Kidney glomerular epithelial cell (primary cell): ENCODE measurements at places on chromosomes 12 and 14.
A peak's percentile ranks its signal among the peaks of the same experiment; 100 is the strongest.

DNA sequence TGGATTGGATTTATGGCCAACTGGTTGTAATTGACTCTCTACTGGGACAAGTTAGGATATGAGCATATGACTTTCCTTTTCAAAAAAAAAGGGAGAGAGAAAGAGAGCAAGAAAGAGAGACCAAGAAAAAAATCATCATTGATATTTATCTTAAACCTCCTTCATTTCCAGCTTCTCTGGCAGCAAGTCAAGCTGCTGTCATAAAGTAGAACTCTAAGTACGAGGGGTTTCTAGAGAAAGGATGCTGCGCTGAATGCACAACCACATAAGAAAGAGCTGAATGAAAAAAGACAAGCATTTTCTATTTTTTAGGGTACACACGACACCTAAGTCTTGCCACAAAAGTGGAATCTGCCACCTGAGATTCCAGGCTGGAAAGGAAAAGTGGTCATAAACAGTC is 182.6 kb downstream of the SLC25A21 start:
- DNase-seq, result no peak

- DNase-seq, result peak; percentile 38
These were observed 40.8 kb upstream of the POC1B start for GRCh38 chr12:89566615-89567014.

DNA sequence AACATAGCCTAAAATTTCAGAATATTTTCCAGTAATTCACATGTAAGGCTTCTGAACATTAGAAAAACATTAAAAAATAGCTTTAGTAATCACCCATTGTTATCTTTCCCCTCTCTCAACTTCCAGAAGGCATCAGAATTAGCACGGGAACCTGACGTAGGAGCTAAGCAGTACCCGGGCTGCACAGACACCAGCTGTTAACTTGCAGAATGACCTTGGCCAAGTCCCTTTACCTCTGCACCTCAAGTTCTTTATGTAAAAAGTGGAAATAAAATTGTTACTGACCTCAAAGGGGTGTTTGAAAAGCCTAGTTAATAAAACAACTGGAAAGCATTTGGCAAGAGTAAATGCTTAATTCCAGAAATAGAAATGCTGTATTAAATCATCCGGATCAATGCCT is 7.2 kb downstream of the TPH2 start:
- no peak for DNase-seq

- DNase-seq, result no peak
These were observed 519.8 kb upstream of the TMPO start for GRCh38 chr12:97995559-97995958.

- peak; percentile 69 for DNase-seq
These were observed 187.7 kb downstream of the GALC start for GRCh38 chr14:87805315-87805723.

DNA sequence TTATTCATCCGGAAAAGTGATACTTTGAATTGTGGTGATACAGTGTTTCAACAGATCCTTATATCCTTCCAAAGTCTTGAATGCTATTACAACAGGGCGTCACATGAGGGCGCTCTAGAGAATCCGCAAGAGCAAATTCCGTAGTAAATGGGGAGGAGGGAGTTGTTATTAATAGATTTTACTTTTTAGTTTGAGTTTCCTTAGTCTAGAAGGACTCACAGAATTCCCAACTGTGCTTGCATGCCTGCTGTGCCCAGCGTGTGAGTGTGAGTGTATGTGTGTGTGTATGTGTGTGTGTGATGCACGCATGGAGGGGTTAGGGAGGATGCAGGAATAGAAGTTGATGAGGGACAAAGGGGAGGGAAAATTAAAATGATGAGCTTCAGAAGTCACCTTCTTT is 375.3 kb downstream of the C12orf75 start:
- peak; percentile 35 for DNase-seq

DNA sequence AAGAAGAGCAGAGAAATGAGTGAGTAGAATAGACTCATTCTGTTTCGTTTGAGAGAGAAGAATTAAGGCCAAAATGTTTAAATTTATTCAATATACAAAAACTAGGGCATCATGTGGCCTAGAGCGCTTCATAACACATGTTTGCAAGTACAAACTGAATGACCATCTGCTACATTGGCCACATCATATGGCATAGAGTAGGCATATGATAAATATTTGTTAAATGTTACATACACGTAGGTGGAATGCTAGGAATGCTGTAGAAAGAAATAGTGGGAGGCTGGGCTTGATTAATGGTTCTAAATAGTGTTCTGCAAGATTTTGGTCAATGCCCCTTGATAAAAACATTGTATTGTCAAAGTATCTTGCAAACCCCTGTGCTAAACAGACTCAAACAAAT is 10.8 kb downstream of the MGP start:
- DNase-seq, result no peak

- DNase-seq, result no peak
These were observed 299.3 kb downstream of the BCAT1 start for GRCh38 chr12:24649634-24650033.

- no peak for DNase-seq
These were observed 12.8 kb upstream of the RILPL1 start for GRCh38 chr12:123546281-123546680.

DNA sequence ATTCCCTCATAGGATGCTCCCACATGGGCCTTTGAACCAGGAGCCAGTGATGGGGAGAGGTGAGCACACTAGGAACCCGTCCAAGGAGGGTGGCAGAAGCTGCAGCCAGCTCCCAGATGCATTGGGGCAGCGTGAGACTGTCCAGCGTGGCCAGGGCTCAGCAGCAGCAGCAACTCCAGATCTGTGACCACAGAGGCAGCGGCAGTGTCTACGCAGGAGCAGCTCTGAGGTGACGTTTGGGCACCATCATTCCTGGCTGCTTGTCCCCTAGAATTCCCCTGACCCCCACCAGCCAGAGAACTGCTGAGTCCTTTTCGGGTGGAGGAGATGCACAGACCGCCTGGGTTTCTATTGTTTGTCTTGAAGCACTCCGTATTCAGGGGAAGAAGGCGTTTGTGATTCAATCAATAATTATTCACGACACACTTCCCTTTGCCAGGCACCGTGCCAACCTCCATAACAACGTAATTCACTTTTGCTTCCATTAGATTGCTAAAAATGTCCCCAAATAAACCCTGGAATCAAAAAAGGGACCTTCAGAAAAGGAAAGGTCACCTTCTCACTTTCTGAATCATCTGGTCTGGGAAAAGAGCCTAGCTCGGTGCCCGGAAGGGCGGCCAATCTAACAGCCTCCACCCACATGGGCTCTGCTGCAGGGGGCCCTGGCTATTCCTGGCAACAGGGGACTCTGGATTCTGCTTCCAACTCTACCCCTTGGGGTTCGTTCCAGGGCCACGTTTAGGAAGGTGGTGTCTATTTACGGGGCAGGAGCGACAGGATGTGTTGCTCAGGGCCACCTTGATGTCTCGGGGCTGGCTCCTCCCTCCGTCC is 11.4 kb upstream of the BDKRB2 start:
- DNase-seq, result no peak

DNA sequence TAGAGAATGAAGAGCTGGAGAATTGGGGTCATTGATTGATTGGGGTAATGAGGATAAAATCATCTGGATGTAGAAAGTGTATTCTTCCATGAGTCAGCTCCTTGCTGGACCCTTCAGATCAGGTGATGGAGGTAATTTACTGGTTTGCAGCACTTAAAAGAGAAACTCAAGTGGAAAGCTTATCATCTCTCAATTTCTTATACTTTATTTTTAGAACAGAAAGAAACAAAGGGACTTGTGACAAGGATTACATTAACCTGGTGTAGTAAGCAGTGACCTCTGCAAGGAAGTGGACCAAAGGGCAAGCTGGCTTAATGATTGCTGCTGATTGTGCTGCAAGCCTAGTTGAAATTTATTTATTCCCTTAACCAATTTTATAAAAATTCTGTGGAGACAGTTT is 405.0 kb downstream of the TRHDE start:
- no peak for DNase-seq

GRCh38 chr14:67270145-67270753 is 29.0 kb downstream of the PALS1 start:
- no peak for DNase-seq

DNA sequence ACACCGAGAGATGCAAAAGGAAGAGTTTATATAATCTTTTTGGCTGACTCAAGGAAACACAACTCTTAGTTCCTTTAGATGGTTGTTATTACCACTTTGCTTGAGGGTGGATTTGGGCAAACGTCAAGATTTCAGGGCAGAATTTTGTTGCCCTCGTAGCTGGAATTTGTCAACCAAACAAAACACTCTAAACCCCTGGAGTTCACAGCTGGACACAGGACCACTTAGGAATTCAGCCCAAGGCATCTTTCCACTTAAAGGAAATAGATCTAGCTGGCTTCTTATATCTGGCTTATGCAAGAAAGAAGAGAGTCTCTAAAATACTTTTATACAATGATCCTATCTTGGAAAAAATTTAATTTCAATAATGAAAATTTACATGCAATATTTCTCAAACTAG is 237.8 kb upstream of the LRIG3 start:
- no peak for DNase-seq

- DNase-seq, result peak; percentile 88
These were observed 110.1 kb downstream of the SAMD4A start for GRCh38 chr14:54676812-54677708.

DNA sequence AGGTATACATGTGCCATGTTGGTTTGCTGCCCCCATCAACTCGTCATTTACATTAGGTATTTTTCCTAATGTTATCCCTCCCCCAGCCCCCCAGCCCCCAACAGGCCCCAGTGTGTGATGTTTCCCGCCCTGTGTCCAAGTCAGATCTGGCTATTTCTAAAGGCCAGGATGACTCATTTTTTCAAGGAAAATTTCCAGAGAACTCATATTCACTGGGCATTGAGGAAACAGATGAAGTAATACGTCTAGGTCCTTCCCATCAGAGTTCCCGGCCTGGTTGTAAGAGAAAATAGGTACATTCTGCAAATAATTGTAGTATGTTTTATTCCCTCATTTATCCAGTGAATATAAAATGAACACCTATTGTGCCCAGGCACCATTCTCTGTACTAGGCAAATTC is 345.2 kb downstream of the BCL11B start:
- DNase-seq, result no peak

GRCh38 chr14:77883131-77883846 is 83.4 kb downstream of the ADCK1 start:
- no peak for DNase-seq

DNA sequence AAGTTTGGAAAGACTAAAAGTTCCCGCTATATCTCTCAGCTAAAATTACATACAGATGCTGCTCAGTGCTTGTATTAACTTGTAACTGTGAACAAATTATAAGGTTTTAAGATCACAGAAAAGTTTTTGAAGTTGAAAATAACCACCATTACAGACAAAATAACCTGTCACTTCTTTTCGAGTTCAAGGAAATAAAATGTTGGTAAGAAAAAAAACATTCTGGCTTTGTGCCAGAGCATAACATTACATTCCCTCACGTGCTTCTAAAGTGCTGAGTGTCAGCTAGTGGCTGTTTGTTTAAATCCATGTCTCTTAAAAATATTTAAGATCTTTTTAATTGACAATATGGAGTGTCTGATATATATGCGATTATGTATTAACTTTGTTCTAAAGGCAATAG is 27.2 kb upstream of the ADAMTS20 start:
- DNase-seq, result no peak

- DNase-seq, result no peak
These were observed 50.1 kb downstream of the ZC3H14 start for GRCh38 chr14:88612981-88613380.

GRCh38 chr12:127899971-127900370 is 367.0 kb upstream of the TMEM132C start:
- DNase-seq, result no peak

DNA sequence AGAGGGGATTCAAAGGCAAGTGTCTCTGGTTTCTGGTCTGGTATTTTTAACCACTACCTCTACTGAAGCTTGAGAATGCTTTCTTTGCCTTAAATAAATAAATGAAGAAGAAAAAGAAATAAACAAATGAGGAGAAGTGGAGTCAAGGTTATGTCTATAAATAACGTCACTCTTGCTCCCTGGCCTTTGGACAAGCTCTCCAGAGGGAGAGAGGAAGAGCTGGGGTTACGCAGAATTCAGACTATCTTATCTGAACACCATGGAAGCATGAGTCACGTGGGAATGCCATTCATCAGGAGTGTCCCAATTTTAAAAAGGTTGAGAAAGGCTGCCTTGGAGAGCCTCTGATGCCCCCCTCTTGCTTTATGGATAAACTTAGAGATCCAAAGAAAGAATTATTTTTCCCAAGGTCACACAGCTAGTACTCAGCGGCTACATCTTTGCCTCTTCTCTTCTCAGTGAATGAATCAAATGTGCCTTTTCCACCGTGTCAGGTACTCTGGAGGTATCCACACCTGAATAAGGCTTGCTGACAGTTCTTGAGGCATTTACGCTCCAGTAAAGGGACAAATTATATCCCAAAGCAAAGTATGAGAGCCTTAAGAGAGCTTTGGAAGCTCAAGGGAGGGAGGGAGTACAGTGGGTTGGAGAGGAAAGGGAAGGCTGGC is 12.9 kb upstream of the MSI1 start:
- no peak for DNase-seq

DNA sequence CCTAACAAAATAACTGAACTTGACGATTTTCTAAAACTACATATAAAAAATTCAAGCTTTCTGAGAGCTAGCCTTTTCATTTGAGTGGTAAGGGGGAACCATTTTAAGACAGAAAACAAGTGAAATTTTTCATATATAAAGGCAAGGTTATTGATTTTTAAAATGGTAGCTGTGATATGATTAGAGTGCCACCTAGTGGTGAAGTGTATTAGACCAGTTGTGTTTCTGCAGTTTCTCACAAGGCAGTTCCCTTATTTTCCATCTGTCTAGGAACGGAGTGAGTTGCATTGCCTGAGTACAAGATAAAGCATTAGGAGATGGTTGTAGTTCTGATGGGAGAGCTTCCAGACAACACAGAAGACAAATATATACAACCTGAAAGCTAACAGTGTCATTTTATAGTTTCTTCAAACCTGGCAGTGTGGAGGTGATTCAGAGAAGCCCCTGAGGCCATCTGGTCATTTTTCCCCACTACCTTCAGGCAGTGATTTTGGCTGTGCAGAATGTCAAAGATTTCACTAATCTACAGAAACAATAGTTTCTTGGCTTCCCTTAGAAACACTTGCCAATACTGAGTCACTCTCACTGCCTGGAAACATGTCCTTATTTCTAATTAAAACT is 180.8 kb downstream of the C12orf50 start:
- peak; percentile 91 for DNase-seq

GRCh38 chr14:36513012-36513420 is 7.0 kb downstream of the NKX2-1 start:
- no peak for DNase-seq

GRCh38 chr14:63604626-63605025 is 37.0 kb downstream of the WDR89 start:
- DNase-seq, result no peak

GRCh38 chr12:68350753-68351152 is 18.6 kb upstream of the MDM1 start:
- DNase-seq, result no peak

- DNase-seq, result no peak
These were observed 12.0 kb downstream of the C2CD5 start for GRCh38 chr12:22532317-22532716.

DNA sequence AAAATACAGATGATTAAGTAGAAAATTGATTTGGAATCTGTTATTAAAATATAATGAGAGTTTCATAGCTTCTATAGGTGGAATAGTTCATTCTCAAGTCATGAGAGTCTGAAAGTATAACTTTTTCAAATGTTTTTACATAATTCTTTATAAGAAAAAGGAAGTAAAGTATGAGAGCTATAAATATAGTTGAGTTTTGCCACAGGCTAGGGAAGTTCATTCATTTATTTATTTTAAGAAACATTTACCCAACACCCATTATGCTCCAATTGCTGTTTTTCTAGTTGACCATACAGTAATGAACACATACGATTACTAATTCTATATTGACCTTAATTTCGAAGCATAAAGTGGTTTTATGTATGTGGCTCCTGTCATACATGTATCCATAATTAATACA is 24.8 kb downstream of the LRRIQ1 start:
- DNase-seq, result no peak
